ENCODE measurements at places on chromosomes 16 and 17.

DNA sequence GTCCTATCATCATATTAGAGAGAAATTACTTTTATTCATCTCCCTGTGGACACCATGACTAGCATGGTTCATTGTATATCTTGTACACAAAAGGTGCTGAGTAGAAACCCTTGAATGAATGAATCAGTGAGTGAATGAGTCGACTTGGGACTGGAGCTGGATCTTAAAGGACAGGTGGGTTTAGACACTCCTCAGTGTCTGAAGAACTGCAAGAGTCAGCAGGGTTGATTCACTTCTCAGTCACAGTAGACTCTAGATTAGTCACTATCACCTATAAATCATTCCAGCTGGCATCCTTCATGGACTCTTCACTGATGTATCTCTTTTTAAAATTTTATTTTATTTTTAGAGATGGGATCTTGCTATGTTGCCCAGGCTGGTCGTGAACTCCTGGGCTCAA, 30.1 kb upstream of the PMFBP1 start:
- DNase-seq = no peak

DNA sequence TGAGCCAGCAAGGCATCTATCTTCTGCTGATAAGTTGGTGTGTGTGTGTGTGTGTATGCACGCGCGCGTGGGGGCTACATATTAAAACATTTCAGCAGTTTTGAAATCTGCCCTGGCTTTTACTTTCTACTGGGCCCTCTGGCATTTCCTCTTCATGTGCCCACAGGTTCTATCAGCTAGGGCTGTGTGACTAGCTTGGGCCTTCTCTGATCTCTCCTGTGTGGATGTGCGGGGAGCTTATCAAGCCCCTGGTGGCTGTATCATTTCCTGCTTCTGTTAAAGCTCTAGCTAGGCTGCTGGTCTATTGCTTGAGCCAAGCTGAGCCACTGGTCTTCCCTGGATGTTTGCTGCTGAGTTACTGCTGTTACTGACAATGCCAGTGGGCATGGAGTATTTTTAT, 132.5 kb downstream of the AATF start:
- no peak for DNase-seq

- no peak for DNase-seq
These were observed 26.3 kb downstream of the TANGO6 start for GRCh38 chr16:68869492-68870088.

GRCh38 chr16:89598199-89598598, 15.2 kb upstream of the DPEP1 start:
- DNase-seq = no peak

- no peak for DNase-seq
These were observed 74.5 kb upstream of the C17orf78 start for GRCh38 chr17:37301288-37301687.

DNA sequence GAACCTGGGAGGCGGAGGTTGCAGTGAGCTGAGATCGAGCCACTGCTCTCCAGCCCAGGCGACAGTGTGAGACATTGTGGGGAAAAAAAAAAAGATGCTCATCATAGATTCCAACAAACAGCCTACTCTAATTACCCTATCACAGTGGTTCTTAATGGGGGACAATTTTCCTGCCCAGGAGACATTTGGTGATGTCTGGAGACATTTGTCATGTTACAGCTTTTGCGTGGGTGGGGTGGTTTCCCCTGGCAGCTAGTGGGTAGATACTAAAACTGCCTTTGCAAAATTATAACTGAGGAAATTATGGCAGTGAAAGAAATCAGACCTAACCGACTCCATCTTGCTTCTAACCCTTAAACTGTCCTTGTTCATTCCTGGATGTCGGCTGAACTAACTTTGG, 92.5 kb upstream of the RBL2 start:
- DNase-seq = no peak

DNA sequence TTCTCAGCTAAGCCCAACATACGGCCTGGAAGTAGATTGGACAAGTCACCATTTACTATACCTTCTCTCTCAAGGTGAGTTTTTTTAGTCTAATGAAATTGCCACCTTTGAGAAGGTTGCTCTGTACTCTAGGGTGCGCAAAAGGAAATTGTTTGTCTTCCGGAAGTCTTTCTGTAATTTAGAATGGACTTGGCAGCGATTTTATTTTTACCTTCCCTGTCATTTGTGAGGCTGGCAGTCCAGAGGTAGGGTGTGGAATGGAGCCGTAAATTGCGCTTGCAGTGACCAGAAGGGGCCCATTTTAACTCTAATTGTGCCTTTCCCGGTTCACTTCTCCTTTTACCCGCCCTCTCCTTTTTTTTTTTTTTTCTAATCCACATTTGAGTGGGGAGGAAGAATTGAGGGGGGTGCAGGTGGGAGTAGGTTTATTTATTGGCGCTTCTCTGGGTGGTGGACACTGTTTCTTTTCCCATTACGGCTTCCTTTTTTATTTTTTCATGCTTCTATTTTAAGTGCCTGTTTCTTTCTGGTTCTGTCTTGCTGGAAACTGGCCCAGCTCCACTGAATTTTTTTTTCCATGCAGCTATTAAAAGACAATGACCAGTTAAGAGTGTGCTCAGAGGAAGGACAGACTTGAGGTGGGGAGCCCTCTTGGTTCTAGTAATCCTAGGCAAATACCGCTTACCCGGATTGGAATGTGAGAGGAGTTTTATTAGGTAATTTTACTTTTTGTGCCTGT, 89.7 kb upstream of the CLEC18A start:
- no peak for DNase-seq

- no peak for DNase-seq
These were observed 43.8 kb downstream of the ZNRF1 start for GRCh38 chr16:75042426-75043174.

DNA sequence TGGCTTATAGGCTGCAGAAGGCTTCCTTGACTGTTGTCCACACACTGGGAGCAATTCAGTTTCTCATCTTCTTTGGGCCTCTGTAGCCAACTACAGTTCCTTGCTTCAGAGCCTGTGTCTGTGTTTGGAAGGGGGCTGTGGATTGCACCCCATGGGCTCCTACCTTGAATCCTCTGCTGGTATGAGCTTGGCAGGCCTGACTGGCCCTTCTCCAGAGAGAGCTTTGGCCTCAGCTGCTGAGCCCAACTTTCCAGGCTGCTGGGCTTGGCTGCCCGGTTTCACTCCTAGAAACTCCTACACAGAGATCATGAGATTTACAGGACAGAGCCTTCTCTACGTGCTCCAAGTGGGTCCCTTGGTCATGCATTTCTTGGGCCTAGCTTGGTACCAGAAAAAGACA, 354.4 kb downstream of the SNX29 start:
- no peak for DNase-seq

- DNase-seq = no peak
These were observed 122.8 kb downstream of the ANKRD11 start for GRCh38 chr16:89367538-89367915.

DNA sequence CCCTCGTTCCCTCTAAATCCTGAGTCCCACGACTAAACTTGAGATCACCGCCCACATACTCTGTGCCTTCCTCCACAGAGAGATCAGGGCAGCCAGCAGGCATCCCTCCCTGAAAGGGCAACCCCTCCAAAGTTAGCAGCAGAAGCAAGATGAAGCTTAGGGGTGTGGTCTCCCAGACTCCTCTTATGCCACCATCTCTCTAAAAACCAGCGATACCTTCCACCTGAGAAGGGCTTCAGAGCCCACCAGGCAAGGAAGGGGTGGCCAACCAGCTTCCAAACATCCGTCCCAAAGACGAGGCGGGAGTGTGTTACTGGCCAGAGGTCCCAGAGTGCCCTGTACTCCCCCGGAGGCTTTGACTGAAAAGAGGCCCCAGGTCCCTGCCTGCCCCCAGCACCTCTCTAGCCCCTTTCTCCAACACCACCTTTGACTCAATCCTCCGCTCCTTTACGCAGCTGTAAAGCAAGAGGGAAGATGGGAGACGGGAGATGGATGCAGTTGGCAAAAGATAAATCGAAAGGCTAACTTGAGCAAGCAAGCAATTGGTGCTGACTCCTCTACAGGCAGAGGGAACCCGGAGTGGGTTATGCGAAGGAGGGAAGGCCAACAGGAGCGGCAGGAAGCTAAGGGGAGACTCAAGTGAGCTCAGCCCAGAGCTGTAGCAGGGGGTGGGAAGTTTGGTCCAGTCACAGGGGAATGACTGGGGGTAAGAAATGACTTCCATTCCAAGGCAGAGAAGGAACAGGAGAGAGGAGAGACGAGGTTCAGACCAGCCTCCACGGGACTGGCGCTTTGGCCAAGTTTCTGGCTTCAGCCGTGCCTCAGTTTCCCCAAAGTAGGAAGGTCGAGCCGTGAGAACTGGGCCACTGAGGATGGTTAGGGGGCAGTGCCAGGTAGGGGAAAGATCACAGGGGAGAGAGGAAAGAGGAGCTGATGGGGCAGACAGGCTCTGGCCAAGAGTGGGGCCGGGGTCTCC, 1.0 kb downstream of the ST3GAL2 start:
- DNase-seq = peak; percentile 8

- DNase-seq = no peak
These were observed 8.4 kb downstream of the C16orf95 start for GRCh38 chr16:87308826-87309225.

- DNase-seq = no peak
These were observed 2.3 kb downstream of the CLUH start for GRCh38 chr17:2709183-2709661.

GRCh38 chr17:28390563-28390962, 15.4 kb downstream of the SLC46A1 start:
- DNase-seq = no peak

DNA sequence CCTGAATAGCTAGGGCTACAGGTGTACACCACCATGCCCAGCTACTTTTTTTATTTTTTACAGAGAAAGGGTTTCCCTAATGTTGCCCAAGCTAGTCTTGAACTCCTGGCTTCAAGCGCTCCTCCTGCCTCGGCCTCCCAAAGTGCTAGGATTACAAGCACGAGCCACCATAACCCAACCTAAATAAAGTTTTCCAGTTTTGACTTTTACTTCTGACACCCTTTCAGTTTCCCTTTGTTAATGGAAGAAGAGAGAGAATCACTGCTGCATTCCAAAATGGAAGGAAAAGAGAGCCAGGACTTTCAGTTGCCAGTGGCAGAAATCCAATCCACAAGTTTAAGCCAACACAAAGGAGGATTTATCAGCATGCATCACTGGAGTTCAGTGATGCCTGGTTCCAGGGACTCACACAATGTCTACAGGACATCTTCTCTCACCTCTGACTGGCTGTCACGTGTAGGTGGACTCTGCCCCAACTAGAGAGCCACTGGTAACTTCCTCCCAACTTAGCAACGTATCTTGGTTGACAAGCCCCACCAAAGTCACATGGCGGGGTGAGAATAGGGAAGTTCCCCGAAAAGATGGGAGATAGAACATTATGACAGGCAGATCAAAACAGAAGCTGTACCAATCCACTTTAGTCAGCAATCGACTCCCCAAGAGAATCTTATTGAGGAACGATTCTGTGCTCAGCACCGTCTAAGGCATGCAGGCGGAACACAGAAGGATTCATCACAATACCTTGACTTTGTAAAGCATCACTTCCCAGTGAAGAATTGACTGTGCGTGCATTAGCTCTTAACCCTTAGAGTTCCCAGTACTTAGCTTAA, 46.5 kb downstream of the GAS7 start:
- no peak for DNase-seq

DNA sequence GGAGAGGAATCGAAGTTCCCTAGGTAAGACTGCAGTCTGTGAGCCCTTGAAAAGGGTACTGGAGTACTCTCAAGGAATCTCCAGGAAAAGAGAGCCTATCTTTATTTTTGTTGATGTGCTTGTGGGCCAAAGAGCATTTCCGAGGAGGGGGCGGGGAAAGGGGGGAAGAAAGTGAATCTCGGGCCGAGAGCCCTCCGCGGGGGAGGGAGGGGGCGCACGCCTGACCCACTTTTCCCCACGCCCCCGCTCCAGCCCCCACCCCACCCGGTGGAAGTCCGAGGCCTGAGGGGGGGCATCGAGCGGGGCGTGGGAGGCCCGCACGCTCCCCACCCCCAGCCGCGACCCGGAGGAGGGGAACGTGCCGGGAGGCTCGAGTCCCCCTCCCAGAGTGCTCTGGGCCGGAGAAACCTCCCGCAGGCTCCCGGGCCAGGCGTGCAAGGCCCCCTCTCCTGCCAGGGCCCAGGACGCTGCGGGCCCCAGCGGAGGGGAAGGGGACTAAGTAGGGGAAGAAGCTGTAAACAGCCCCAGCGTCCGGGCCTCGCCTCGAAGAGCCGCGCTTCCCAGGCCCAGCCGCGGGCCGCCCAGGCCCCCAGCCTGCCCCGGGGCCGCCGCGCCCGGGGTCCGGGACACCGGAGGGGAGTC, 444 bp downstream of the HELZ start:
- DNase-seq = no peak

DNA sequence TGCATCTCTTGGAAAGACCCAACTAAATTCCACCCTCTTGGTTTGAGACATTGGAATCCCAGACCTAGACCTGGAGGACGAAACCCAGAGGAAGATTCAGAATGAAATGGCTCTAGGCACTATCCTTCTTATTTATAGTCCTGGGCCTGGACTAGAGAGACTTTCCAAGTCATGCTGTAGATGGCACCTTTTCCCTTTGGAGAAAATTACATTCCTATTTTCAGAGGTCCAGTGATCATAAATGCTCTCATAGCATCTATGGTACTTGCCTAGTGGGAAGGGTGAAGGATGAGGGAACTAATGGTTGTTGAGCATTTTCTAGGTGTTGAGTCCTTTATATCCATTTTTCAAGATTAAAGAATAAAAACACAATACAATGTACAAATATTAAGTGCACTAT, 37.1 kb downstream of the SPACA3 start:
- no peak for DNase-seq

- no peak for DNase-seq
These were observed 1.1 kb upstream of the HAPSTR1 start for GRCh38 chr16:9090101-9090959.

- no peak for DNase-seq
These were observed 47.5 kb downstream of the STAT3 start for GRCh38 chr17:42340691-42341127.

GRCh38 chr17:57772774-57773173, 27.7 kb upstream of the CCDC182 start:
- no peak for DNase-seq

DNA sequence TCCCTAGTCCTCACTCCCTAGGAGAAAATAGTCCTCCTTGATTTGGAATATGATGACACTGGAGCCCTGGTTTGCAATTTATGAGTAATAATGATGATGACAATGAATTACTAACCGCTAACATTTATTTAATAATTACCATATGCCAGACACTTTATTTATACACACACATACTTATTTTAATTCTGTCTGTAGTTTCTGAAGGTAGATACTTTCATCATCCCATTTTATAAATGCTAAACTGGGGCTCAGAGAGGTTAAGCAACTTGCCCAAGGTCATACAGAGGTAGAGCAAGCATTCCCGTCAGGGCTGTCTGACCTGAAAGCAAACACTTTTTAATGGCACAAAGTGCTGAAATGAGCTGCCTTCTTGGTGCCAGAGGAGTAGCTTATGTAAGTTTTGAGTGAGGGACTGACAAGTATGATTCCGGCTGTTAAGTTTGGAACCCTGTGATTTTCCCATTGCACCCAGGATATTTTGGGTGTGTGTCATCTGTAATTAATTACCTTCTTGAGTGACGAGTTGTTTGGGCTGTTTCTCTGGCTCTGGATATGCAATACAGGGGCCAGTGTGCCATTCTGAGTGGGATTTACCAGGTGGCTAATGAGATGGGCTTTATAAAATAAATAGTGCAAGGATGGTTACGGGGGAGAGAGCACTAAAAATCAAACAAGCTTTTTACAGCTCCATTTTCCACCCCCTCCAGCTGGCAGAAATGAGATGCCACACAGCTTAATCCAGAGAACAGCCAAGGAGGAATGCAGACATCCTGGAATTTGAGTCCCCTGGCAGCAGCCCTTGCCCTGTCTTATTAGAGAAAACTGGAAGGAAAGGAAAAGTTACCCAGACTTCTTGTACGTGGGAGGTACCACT, 211.8 kb downstream of the SNX29 start:
- DNase-seq = no peak

GRCh38 chr17:64780096-64781013, 118.2 kb upstream of the SMURF2 start:
- no peak for DNase-seq

Measured in NCI-H1694 treated with DMSO at 0.1 percent for 48 hours (cell line).